ENCODE measurements at places on chromosomes 12 and 14.

- DNase-seq = no peak
Observed at GRCh38 chr14:22394616-22395015, 194.4 kb downstream of the DAD1 start.

- DNase-seq = no peak
Observed at GRCh38 chr14:88264116-88264515, 59.0 kb downstream of the KCNK10 start.

- DNase-seq = no peak
Observed at GRCh38 chr14:89550821-89551220, 133.8 kb upstream of the FOXN3 start.

- no peak for DNase-seq
Observed at GRCh38 chr12:75308279-75308678, 21.8 kb downstream of the CAPS2 start.

DNA sequence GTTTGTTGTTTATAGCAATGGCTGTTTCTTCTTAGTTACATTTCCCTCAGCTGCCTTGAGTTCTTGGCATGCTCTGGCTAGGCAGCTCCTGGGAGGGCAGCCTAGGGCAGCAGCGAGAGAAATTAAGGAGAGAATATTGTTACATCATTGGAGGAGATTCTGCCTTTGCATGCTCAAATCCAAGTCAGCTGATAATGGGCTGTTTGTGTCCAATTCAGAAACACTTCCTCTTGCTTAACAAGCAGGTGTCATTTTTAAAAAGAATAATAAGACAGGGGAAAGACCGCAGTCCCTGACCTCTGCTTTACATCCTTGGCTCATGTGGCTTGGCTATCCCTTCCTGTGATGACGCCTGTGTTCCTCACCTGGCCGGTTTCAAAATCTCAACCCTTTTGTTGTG is 76.9 kb downstream of the ESR2 start:
- DNase-seq = no peak

DNA sequence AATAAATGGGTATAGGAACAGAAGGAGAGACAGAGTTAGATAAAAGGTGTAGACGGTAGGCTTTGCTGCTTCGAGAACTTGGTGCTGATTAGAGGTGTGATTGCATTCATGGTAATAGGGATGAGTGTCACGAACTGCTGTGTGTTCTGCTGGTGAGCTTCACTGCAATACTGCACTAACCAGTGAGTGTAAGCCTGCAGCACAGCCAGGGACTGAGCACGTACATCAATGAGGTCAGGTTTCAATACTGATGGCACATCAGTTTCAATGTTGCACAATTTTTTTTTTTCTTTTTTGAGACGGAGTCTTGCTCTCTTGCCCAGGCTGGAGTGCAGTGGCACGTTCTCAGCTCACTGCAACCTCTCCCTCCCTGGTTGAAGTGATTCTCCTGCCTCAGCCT is 24.9 kb upstream of the EDDM3A start:
- no peak for DNase-seq

GRCh38 chr12:96421014-96421413 is 20.8 kb upstream of the CDK17 start:
- peak; percentile 54 for DNase-seq

GRCh38 chr12:24118668-24119067 is 169.2 kb upstream of the SOX5 start:
- no peak for DNase-seq

- DNase-seq = no peak
Observed at GRCh38 chr12:94143951-94144350, 4.4 kb upstream of the PLXNC1 start.

All from CD4-positive, alpha-beta T cell treated with Interleukin-10 for 1 hour (primary cell).